ENCODE measurements at places on chromosomes 2 and 18.

GRCh38 chr2:156800781-156801361 is 364.7 kb downstream of the GPD2 start:
- H3K27ac ChIP-seq: no peak overlapping the region
- DNase-seq: no peak
- H3K4me3 ChIP-seq: no peak overlapping the region
- no peaks in the 10 kb centered on the region for H3K4me1 ChIP-seq

DNA sequence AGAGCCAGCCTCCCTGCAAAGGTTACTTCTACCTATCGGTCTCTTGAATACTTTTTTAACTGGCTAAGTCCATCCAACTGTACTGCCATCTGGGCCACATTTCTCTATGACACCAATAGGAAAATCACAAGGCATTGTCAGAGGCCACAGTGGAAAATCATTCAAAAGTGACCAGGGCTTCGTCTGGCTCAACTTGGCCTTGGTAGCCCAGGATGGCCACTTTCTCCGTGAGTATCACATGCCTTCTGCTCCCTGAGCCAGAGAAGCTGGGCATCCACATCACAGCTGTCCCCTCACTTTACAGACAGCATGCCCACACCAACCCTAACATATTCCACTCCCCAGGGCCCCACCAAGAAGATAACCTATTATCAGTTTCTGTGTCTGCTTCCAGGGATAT is 5.8 kb downstream of the CIB4 start:
- H3K36me3 ChIP-seq: no peaks in the 10 kb centered on the region
- H3K27ac ChIP-seq: no peak overlapping the region
- H3K4me1 ChIP-seq: peaks cover 3% of the 10 kb centered on the region
- no peaks in the 10 kb centered on the region for H3K27me3 ChIP-seq
- peak; percentile 19 for DNase-seq

DNA sequence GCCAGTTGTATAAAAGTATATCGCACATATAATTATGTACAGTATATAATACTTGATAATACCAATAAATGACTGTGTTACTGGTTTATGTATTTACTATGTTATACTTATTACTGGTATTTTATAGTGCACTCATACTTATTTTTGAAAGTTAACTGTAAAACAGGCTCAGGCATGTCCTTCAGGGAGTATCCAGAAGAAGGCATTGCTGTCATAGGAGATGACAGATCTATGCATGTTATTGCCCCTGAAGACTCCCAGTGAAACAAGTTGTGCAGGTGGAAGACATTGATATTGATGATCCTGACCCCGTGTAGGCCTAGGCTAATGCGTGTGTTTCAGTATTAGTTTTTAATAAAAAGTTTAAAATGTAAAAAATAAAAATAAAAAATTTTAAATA is 20.3 kb upstream of the ASXL3 start:
- H3K4me1 ChIP-seq: no peaks in the 10 kb centered on the region
- no peaks in the 10 kb centered on the region for H3K27me3 ChIP-seq
- no peak overlapping the region for H3K4me3 ChIP-seq
- DNase-seq: no peak
- no peak overlapping the region for H3K27ac ChIP-seq

- H3K4me3 ChIP-seq: no peak overlapping the region
- H3K27me3 ChIP-seq: no peaks in the 10 kb centered on the region
- H3K36me3 ChIP-seq: no peaks in the 10 kb centered on the region
- H3K4me1 ChIP-seq: no peaks in the 10 kb centered on the region
Measured at GRCh38 chr18:11674119-11674518, 14.9 kb upstream of the GNAL start.

GRCh38 chr2:102283996-102284395 is 27.4 kb upstream of the IL1RL1 start:
- H3K4me1 ChIP-seq: no peaks in the 10 kb centered on the region
- no peak for DNase-seq
- no peaks in the 10 kb centered on the region for H3K27me3 ChIP-seq
- H3K27ac ChIP-seq: no peak overlapping the region
- H3K4me3 ChIP-seq: no peak overlapping the region
- no peaks in the 10 kb centered on the region for H3K36me3 ChIP-seq

Measured in upper lobe of right lung (tissue), 1 donor.